ENCODE measurements at places on chromosomes 3 and 15.

DNA sequence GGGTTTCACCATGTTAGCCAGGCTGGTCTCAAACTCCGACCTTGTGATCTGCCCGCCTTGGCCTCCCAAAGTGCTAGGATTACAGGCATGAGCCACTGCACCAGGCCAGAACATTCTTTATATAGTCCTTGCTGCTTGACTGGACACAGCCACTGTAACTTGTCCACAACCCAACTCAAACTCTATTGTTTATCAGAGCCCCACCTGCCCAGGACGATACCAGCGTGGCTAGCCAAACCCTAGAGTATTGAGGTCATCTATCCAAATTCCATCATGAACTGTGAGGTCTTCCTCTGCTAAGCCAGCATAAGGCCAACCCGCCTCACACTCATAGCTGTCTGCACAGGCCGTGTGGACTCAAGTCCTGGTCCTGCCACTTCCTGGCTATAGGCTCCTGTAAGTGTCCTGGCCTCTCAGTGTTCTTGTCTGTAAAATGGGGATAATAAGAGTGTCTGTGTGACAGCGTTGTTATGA is 63.9 kb downstream of the DAPK2 start:
- no peak for DNase-seq

DNA sequence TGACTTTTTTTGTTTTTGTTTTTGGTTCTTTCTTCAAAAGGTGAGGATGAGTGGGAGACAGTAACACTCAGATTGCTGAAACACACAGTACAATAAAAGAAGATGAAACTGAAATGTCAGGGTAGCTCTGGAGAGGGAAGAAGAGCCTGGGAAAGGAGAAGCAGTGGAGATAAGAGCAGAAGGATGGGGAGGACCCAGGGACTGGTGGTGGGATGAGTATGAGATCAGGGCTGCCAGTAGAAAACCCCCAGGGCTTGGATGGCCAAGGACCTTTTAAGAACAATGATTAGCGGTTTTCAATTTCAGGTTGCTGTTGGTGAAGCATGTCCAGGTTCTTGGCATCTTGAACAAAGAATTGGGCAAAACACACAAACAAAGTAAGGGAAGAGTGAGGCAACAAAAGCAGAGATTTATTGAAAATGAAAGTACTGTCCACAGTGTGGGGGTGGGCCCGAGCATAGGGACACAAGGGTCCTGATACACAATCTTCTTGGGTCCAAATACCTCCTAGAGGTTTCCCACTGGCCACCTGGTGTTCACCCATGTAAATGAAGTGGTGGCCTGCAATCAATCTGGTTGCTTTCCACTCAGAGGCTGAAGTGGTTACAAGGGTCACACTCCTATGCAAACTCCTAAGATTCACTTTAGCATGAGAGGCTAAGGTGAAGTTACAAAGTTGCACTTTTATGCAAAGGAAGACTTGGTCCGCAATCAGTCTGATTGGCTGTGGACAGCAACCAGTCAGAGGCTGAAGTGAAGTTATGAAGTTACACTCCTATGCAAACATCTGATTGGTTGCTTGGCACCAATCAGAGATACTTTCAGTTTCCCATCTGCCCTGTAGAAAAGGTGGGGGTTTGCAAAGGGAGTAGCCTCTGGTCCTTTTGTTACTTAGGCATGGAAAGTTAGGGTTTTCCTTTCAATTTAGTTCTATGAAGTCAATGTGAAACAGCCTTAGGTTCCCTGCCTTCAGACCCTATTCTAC is 26.1 kb upstream of the MFSD1 start:
- no peak for DNase-seq

GRCh38 chr15:100689131-100689899 is 86.9 kb downstream of the ASB7 start:
- no peak for DNase-seq

DNA sequence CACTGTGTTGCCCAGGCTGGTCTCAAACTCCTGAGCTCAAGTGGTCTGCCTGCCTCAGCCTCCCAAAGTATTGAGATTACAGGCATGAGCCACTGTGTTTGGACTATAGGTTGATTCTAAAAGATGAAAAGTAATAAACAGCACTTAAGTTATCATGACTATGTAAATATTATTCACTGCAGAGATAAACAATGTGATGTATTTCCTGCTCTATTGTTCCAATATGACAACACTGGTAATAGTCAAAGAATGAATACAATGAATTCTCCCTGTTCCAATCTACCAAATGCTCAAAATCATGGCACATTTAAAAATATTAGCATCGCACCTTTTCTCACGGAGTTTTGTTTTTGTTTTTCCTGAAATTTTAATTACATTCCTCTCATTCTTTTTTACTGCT is 36.8 kb upstream of the TBL1XR1 start:
- DNase-seq, result no peak

DNA sequence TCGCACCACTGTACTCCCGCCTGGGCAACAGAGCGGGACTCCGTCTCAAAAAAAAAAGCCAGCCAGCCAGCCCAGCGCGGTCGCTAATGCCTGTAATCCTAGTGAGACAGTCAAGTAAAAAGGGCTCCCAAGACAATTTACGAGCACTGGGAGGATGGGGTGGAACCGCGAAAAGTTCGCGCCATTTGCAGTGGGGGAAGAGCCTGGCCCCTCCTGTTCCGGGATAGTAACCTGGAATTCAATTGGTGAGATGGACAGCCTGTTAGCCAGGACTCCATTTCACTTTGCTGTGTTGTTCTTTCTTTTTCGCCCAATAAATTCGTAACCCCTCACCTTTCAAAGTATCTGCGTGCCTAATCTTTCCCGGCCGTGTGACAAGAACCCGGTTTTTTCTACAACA is 19.5 kb downstream of the SLC4A7 start:
- no peak for DNase-seq

DNA sequence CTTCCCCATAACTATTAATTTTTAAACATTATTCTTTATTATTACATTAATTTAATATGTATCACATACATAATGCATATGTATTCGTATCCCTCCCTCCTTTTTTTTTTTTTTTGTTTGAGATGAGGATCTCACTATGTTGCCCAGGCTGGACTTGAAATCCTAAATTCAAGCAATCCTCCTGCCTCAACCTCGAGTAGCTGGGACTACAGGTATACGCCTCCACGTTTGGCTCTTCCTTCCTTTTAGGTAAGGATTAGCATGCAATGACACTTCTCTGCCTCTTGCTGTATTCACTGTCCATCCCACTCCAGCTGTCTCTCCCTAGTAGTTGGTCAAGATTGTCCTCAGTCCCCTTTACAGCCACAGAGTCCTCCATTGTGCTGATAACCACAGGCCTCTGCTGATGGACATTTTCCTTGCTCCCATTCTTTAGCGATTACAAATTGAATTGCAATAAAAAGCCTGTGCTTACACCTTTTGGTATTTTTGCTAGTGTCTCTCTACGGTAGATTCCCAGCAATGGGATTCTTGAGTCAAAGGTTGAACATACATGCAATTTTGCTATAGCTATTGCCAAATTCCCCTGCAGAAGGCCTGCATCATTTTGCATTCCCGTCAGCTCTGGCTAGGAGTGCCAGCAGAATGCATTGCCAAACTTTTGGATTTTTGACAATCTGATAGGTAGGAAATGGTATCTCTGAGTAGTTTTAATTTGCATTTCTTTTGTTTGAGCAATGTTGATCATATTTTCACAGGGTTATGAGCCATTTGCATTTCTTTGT is 156.6 kb downstream of the SMAD6 start:
- DNase-seq, result no peak

DNA sequence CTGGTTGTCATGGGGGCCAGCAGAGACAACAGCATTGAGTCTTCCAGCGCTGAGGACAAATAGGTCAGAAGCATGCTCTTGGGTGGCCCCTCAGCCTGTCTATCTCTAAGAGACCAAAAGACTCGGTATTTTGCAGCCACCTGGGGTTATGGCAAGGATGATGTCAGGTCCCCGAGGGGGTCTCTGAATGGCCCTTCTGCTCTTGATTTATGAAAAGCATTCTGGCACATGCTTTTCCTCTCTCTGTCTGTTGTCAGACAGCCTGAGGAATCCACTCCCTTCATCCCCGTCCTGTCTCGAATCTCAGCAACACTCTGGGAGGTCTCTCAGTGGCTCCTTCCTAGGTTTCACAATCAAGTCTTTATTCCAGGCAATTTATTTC is 156.6 kb upstream of the RGMA start:
- DNase-seq, result no peak

- DNase-seq, result no peak
Measured at GRCh38 chr3:136804141-136804540, 14.8 kb upstream of the SLC35G2 start.

DNA sequence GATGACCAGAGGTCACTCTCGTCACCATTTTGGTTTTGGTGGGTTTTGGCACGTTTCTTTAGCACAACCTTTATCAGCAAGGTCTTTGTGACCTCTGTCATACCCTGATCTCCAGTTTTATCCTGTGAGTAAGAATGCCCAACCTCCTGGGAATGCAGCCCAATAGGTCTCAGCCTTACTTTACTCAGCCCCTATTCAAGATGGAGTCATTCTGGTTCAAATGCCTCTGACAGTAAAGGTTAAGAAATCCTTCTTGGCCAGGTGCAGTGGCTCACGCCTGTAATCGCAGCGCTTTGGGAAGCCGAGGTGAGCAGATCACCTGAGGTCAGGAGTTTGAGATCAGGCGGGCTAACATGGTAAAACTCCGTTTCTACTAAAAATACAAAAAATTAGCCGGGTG is 3.2 kb upstream of the ATG7 start:
- no peak for DNase-seq

DNA sequence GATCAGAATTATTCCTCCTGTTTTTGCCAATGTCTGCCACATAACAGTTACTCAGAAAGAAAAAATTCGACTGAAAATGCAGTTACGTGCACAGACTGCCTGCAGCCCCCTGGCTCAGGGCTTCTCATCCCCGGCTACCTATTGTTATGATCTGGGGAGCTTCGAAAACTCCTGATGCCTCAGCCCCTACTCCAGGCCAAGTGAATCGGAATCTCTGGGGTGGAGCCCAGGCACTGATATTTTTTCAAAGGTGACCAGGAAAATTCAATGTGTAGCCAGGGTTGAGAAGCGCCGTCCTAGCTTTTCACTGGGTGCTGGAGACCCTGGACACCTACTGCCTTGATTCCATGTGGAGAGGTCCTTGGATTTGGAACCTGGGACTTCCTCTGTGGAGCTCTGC is 8.5 kb downstream of the ADAMTS17 start:
- DNase-seq, result no peak

DNA sequence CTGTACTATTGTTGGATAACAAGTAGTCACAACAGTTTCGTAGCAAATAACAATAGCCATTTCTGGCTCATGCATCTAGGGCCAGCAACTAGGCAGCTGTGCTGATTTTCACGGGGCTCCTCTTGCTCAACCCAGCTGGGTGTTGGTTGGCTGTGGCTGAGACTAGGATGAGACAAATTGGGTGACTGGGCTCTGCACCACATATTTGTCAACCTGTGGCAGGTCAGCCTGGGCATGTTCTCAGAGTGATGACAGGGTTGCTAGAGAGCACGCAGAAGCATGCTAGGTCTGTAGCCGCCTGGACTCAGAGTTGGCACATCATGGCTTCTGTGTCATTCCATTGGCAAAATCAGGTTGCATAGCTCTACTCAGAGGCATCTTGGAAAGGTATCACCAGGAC is 175.9 kb downstream of the OTOL1 start:
- DNase-seq, result no peak

DNA sequence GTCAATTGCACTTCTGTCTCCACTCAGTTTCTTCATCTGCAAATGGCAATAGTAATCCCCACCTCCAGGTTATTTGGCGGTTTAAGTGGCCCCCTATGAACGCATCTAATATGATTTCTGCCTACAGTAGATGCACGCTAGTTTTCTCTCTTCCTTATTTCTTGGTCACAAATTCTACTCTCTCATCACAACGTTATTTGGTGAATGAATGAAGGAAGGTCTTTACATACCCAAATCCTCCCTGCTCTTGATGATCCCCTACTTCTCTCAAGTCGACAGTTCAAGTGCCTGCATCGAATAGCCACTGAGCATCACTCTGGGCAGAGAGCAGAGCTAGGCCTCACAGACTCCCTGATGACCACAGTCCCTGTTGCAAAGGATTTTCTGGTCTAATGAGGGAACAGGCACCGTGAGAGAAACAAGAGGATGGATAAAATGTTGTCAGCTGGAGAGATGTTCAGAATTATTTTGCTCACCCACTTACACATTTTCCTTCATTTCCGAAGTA is 181.2 kb upstream of the SMAD3 start:
- DNase-seq, result no peak

- no peak for DNase-seq
Measured at GRCh38 chr3:30890907-30891306, 3.6 kb downstream of the GADL1 start.

GRCh38 chr15:40463886-40464545 is 6.8 kb upstream of the CHST14 start:
- DNase-seq, result no peak

GRCh38 chr3:180926526-180926925 is 14.1 kb downstream of the FXR1 start:
- DNase-seq, result no peak

GRCh38 chr3:148205977-148206376 is 491.7 kb upstream of the AGTR1 start:
- DNase-seq, result no peak

DNA sequence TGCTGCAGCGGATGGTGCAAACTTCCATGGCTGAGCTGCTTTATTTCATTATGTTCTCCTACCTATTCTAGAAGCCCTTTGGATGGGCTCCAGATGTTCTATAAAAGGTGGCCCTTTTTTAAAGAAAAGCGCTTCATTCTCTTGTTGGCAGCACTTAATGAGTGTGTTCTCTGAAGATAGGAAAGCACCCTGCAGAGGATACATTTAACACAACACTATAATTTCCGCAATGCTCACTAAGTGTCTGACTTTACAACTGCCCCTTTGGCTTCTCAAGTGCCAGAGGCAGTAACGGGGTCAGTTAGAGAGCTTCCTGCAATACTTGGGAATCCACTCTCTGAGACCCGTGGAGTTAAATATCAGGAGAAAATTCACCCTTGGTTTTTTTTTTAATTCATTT is 88.1 kb downstream of the MDFIC2 start:
- DNase-seq, result no peak

GRCh38 chr3:185649414-185649813 is 63.3 kb downstream of the SENP2 start:
- DNase-seq, result no peak

GRCh38 chr3:172836390-172836997 is 86.0 kb downstream of the ECT2 start:
- peak; percentile 47 for DNase-seq

GRCh38 chr3:56157693-56158362 is 310.4 kb downstream of the ERC2 start:
- no peak for DNase-seq

DNA sequence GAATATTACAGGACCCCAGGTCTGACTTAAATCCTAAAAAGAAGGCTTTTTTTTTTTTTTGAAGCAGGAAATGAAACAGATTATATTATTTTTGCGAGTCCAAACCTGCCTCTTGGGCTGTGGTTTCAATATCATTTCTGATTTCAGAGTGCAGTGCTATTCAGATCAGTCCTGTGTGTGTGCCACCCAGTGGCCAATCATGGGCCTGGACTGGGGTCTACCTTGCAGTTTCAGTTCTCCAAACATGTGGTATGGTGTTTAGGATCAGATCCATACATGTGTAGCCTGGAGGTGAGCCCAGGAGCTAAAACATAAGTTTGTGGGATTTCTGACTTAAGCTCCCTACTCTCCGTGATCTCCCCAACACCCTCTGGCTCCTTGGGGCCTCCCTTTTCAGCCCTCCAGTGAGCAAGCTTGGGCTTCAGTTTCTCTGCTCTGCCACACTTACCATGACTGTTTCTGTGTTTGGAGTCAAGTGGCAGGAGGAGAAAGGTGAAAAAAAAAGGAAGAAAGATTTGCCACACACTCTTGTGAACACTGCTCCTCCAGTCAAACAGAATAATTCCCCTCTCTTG is 12.1 kb upstream of the THSD4 start:
- DNase-seq, result no peak

GRCh38 chr15:69090197-69090948 is 70.1 kb upstream of the GLCE start:
- no peak for DNase-seq

- DNase-seq, result no peak
Measured at GRCh38 chr3:128316481-128316891, 150.2 kb downstream of the DNAJB8 start.

All from NCI-H2081 treated with DMSO at 0.1 percent for 48 hours (cell line).